AML-193 (cell line): ENCODE measurements at places on chromosomes 11 and 22.
A peak's percentile ranks its signal among the peaks of the same experiment; 100 is the strongest.

DNA sequence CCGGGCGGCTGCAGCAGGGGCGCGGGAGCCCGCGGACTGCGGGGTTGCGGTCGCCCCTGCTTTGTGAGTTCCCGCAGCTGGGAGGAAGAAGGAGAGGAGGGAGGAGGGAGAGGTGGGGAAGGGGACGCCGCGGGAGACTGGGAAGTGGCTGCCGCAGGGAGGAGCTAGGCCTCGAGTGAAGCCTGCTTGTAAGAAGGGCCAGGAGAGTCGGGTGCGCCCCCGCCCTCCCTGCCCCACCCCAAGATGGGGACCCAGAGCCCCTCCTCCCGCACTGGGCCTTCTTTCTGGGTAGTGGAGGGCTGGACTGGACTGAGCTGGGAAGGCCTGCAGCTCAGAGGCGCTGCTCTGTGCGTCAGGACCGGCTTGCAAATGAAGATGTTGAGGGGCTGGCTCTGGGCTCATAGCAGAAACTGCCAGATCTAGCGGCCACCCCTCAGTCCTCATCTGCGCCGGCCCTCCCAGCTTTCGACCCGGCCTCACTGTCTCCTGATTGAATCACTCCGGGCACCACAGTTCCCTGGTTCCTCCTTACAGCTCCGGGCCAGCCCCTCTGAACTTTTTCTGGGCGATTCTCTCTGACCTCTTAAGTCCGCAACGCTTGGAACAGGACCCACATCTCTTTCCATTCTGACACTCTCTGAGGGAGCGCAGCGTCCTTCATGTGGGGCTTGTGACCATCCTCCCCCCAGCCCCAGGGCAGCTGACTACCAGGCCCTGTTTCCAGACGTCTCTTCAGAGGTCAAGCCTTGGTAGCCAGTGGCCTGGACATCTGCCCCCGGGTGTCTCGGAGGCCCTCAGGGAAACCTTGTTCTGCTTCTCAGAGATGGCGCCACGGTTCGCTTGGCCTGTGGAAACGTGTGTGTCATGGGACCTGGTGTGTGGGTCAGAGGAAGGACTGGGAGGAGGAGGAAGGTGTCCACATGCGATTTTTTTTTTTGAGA, 21.9 kb downstream of the SERPINH1 start:
- no peak for DNase-seq

DNA sequence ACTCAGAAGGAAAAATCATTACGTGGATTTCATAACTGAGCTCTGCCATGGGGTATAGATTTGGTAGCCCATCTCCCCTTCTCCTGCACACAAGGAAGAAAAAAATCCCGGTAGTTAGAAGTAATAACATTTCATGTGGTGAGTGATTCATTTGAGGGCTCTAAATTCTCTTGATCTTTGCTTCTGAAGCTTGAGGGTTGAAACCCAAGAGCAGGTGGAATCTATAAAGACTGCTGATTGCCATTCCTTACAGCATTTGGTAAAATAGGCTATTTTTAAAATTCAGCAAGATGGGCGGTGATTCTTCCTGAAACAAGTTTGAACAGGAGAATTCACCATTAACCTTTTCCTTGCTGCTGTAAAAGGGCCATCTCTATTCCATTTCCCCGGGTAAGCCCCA, 266.1 kb downstream of the CADM1 start:
- no peak for DNase-seq

DNA sequence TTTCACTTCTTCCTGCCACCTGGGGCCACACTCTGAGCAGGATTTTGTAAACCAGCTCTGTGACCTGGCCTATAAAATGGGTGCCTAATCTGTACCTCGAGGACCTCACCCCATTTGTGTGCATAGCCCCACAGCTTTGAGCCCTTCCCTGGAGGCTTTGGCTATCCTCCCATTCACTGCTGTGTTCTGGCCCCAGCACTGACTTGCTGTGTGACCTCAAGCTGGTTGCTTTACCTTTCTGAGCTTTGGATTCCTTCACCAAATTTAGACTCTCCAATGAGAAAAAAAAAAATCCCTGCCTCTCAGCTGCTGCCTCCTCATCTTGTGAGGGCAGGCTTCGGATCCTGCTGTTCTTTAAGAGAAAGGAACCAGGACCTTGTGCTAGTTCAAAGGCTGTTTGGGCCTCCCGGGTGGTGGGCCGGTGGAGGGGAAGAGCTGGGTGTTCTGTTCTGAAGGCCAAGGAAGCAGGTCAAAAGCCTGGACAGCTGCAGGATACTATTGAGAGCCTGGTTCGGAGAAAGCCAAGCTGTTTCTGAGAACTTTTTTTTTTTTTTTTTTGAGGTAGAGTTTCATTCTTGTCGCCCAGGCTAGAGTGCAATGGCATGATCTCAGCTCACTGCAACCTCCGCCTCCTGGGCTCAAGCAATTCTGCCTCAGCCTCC, 1.1 kb upstream of the PYGM start:
- no peak for DNase-seq

GRCh38 chr11:132408877-132409276, 1038.5 kb downstream of the NTM start:
- DNase-seq: no peak

DNA sequence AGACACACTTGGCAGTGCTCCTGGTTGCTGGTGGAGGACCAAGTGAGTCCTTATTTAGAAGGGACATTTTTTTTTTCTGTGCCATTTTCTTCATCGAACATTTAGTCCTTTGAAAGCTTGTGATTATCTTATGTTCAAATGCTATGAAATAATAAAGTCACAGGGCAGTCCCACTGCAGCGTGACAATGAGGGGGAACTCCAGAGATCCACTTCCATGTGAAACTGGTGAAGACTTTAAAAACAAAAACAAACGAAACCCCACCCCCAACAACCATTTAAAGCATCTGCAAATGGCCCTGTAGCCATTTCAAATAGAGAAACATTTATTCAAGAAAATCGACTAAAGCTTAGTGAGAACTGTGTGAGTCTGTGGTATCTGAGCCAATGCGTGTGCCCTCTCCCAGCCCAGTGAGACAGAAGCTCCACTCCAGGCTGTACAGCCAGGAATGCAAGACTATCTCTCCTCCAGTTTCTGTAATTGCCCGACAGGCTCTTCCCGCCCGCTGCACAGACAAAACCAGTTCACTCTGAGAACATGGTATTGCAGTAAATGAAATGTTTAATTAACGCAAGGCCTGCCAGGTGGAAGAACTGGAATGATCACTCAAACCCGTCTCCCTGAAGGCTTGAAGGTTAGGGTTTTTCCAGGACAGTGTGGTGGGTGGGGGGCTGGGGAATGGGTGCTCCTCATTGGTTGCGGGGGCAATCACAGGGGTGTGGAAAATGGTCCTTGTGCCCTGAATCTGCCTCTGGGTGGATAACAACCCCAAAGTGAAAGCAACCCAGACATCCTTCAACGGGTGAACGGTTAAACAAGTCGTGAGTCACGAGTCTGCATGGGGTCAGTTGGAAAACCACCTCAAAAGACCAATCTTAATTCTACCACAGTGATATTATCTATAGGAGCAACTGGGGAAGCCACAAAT, 8.4 kb downstream of the KRTAP5-6 start:
- no peak for DNase-seq

DNA sequence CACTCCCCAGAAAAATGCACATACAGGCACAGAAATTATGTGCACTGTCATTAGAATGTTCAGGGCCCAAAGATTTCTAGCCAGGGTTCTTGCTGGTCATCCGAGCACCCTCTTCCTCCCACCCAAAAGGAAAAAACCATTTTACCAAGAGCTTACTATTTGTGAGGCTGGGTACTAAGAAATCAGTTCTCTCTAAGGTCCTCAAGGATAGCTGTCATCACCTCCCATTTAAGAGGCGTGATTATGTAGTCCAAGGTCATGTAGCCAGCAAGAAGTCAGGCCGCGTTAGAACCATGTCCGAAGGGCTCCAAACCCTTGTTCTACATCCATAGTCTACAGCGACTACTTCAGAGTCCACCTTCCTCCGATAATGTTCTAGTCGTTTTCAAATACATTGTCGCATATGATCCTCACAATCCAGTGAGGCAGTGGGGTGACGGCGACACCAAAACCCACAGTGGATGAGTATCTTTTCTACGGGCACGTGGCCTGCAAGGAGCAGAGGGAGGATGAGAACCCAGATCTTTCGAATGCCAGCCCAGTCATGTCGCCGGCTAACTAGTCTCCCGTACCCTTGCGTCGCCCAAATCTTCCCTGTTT, 634 bp downstream of the TIMM8B start:
- DNase-seq: peak; percentile 3

DNA sequence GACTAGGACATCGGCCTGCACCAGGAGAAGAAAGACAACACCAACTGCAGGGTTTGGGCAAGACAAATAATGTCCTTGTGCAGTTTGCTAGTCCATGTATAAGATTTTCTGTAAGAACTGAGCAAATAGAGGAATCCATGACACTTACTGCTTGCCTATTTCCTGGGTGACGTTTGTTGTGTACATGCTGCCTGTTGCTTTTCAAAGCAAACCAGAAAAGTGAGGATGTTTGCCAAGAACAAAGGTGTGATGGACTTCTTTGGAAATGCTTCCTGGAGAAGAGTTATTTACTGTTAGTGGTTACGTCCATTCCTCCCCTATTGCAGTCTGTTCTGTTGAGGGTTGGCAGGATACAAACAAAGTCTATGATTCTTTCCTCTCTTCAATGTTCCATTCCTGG, 126.5 kb downstream of the CASP12 start:
- no peak for DNase-seq

- DNase-seq: no peak
Measured at GRCh38 chr11:65204143-65204542, 22.4 kb downstream of the CAPN1 start.

DNA sequence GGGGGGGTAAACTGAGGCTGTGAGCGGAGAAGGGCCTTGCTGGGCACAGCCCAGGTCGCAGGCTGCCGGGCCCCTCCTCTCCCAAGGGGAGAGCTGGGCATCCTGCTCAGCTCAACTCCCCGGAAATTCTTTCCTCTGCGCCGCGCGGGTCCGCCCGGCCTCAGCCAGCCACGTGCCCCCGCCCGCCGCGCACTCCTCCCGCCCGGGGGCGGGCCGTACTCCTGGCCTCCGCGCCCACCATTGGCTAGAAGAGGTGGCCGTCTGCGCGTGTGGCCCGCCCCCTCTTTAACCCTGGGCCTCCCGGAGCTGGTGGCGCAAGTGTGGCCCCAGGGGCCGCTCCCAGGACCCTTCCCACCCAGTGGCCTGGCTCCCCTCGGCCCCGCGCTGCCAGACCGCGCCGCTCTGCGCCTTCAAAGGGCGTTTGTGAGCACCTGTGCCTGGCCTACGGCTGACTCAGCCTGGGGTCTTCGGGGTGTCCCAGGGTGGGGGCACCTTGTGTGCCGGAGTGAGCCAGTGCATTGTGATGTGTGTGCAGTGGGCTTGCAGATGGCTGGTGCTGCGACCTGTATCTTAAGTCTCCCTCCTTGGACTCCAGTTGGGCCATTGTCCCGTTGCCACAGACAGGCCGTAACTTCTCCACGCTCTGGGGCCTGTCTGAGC, 2.0 kb downstream of the MRGPRF start:
- no peak for DNase-seq
